ENCODE measurements at places on chromosomes 2 and 18.

DNA sequence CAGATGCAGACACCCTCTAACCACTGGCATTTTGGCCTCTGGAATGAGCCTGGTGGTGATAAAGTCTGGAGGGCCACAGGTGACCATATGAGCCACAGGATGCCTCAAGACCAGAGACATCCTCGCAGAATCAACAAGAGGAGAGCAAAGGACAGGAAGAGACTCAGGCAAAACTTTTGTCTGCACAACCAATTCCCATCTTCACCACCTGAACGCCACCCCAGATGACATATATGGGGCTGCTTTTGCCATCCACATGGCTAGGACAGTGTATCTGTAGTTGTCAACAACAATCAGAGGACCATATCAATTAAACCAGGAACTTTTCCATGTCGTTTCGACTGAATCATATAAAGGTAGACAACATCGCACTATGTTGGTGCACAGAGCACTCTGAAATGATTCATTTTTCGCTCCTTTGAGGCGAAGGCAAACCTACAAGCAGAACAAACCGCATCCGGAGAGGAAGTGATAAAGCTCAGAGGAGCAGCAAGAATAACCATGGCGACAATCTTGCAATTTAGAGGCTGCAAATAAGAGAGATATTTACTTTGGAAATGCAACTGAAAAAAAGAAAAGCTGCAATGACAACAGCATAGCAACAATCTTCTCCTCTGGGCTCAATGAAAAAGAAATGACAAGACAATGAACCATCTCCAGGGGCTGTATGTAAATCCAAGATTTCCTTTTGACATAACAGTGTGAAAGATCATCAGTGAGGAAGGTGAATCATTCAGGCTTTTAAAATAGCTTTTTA, 204.5 kb downstream of the ARL4C start:
- DNase-seq, result no peak

DNA sequence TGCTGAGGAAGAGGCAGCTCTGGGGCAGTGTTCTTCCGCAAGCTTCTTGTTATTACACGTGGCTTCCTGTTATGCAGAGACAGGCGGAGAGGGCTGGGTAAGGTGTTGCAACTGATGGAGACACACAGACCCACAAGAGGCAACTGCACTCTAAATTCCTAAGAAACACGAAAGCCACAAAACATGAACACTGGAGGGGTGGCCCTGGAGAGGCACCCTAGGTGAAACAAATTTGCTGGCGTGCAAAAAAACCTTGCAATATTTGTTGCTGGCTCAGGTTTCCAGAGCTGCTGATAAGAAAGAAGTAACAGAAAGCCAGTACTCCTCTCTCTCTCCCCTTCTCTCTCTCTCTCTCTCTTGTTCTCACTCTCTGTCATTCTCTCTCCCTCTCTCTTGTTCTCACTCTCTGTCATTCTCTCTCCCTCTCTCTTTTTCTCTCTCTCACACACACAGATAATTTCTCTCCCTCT, 31.8 kb downstream of the ARHGAP25 start:
- DNase-seq, result no peak

DNA sequence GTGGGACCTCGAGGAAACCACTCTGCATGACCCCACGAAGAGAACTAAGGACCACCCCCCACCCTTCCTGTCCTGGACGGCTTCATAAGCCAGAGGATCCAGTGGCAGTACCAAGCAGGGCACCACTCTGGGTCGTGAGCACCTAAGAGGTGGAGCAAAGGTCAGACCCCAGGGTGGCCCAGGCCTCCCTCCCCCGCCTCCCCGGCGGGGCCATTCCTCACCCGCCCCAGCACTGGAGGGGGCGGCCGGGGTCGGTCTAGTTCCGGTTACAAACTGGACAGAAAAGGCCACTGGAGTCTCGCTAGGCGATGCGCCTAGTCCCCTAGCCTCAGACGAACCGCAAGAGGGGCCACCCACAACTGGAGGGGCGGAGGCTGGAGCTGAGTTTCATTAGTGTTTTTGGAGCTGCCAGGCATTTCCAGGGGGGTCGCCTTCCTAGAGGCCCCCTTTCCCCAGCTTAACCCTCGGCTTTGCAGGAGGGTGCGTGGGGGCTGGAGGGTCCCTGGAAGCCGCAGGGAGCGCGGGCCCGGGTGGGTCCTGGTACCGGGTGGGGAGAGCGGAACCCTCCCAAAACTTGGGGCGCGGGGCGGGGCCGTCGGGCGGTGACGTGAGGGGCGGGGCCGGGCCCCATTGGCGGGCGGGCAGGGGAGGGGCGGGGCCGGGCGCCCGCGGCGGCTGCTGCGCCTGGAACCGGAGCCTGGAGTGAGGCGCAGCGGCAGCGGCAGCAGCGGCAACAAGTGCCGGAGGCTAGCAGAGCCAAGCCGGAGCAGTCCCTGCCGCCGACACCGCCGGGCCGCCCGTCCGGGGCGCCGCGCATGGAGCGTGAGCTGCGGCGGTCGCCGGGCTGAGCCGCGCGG, at the start of gene B3GNT2:
Gene B3GNT2 (plus strand): TSS at position 695 of the 857 bp plus-strand sequence. CDS start 26,106 bp downstream, outside the sequence.
- peak; percentile 77 for DNase-seq

DNA sequence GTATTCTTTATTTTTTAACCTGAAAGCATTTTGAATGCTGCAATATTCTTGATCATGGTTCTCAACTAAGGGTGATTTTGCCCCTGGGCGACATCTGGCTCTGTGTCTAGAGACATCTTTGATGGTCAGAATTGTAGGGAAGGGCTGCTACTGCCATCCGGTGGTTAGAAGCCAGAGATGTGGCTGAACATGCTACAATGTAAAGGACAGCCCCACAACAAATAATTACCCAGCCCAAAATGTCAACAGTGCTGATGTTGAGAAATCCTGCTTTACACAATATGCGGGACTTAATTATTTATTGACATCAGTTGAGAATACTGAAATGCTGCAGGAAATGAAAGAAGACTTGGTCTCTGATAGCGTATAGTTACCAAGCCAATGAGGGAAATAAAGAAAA, 37.5 kb upstream of the SERPINB2 start:
- no peak for DNase-seq

- no peak for DNase-seq
Measured at GRCh38 chr18:33923980-33924379, 300.7 kb downstream of the NOL4 start.

DNA sequence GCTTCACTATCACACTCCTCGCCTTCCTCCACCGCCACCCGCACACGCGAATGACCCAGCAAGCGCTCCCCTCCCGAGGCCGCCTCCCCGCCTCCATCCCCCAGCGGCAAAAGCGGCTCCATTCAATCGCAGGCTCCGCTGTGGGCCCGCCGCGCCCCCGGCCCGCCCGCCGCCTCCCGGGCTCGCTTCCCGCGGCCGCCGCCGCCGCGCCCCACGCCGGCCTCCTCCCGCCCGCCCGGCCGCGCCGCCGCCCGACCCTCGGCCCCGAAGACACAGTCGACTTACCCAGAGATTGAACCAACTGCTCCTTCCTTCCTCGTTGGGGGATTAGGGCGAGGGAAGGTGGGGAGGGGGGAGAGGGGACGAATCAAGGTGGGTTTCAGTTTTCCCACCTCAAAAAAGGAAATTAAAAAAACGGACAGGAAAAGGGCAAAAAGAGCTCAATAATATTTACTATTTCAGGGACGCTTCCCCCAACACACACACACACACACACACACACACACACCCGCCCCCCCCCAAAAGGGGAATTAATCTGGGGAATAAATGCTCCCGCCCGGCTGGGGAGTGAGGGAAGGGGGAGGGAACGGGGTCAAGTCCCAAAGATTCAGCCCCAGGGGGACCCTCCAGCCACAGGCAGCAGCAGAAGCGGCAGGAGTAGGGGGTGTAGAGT, 743 bp downstream of the XPO1 start:
- DNase-seq, result no peak

DNA sequence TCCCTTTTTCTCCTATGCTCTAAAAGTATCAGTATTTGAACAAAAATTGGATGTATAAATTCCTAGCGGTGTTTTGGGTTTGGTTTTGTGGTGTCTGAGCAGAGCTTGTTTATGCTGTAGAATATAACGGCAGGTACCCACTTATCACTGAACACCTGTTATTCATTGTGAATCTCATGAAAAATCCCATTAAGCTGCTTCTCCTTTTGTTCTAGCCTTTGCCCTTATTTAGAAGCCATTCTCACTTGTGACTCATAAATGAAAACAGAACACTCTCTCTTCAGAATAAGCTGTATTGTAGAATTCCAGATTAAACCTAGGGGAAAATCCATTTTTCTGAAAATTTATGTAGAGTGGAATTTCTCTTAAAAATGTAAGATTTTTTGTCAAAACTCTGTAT, 104.0 kb downstream of the PRPF40A start:
- no peak for DNase-seq

GRCh38 chr2:70043252-70043875, 43.9 kb upstream of the PCBP1 start:
- DNase-seq, result no peak

DNA sequence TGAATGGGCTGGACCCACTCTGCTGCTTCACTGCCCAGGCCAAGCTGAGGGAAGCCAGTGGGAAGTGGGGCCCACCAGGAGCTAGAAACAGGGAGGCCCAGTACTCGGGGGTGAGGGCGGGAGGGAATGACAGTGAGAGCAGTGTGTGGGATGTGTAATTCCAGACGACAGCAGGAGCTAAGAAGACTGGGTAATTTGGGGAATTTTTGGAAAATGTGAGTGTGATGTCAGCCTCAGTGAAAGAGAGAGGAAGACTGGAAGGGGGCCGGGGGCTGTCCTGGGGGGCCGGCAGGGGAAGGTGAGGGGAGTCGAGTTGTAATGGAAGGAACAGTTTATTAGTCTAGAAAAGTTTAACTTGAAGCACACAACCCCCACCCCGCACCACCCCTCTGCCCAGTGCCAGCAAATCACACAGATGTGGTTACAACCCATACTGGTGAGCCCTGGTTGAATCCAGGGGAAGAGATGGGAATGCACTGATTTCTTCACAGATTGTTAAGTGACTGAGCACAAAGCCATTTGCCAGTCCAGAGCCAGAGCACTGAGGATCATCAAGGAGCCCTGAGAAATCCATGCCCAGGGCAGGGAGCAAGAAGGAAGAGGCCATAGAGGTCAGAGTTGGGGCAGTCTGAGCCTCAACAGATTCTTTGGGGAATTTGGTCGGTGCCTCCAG, 76.7 kb upstream of the PKDCC start:
- no peak for DNase-seq

GRCh38 chr18:75785206-75785605, 357.7 kb upstream of the SMIM21 start:
- DNase-seq, result no peak

DNA sequence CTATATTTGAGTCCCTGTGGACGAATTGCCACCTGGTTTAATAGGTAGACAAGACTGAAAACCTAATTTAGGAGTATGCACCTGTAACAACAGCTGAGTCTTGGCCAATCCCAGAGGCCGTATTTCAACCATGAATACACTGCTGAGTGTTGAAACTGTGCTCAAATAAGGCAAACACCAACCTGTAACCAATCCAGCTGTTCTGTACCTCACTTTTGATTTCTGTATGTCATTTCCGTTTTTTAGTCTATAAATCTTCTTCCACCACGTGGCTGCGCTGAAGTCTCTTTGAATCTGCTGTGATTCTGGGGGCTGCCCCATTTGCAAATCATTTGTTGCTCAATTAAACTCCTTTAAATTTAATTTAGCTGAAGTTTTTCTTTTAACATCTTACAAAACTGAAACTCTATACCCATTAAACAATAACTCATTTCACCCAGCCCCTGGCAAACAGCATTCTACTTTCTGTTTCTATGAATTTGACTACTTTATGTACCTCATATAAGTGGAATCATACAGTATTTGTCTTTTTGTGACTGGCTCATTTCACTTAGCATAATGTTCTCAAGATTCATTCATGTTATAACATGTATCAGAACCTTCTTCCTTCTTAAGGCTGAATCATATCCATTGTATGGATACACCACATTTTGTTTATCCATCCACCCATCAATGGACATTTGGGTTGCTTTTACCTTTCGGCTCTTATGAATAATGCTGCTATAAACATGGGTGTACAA, 7.5 kb upstream of the YPEL5 start:
- no peak for DNase-seq

GRCh38 chr2:148207111-148207510, 186.2 kb downstream of the MBD5 start:
- DNase-seq, result no peak

GRCh38 chr18:12026562-12026961, 45.3 kb downstream of the IMPA2 start:
- no peak for DNase-seq

DNA sequence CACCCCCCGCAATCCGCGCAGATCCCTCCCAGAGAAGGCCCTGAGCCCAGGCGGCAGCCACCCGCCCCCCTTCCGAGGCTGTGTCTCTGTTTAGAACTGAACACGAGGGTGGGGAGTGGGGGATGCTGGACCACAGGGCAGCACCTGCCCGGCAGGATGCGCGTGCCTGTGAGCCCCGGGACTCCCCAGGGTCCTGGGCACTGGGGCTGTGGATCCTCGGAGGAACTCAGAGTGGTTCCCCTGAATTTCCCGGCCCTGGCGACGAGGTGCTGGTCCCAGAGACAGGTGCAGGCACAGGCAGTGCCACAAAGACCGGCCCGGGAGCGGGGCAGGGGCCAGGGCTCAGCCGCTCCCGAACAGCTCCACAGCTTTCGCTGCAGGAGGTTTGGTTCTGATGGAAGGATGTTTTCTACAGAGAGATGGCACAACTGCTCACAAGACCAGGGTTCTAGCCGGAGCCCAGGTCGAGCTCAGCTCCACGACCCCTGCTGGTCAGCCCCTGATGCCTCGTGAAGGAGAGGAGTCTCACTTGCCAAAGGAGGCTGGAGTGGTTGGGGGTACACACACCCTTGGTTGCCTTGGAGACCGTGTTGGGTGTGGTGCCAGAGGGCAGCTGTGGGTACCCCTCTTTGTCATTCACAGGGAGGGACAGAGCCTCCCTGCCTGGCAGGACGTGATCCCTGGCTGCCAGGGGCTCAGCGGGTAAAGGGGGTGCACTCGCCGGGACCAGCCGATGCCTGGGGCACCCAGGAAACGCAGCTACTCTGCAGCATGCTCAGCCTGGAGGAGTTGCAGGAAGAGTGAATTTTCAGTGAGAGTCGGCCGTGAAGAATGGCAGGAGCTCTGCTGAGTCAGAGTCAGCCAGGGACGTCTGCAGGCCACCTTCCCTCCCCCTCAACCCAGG, 4.4 kb upstream of the NEU4 start:
- DNase-seq, result peak; percentile 15

- peak; percentile 81 for DNase-seq
Measured at GRCh38 chr2:85156153-85156552, 23.0 kb downstream of the TCF7L1 start.

GRCh38 chr2:171244466-171244969, 83.8 kb upstream of the TLK1 start:
- DNase-seq, result no peak

GRCh38 chr2:28665041-28665704, 86.5 kb upstream of the PPP1CB start:
- no peak for DNase-seq

DNA sequence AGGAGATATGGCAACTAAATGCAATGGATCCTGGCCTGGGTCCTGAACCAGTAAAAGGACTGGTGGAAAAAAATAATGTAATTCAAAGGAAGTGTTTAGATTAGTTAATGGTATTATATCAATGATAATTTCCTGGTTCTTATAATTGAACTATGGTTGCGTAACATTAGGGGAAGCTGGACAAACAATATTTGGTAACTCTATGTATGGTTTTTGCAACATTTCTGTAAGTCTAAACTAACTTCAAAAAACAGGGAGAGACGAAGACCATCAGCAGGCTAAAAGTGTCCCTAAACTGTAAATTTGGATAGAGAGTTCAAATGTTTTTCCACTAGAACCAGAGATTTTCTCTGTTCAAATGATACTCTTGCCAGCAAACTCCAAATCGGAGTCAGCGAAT, 36.9 kb downstream of the KLF7 start:
- no peak for DNase-seq

Measured in kidney glomerular epithelial cell (primary cell).